Activated CD4-positive, alpha-beta T cell treated with anti-CD3 and anti-CD28 coated beads, Interleukin-2, amount 10 ng/mL, durations not matched to agents 24 days and 14 days (primary cell): ENCODE measurements at places on chromosomes 5 and 9. TPM values are rescaled to one million over a fixed set of nuclear protein-coding genes. Genes with fewer than 3 reads are reported as not detected.

DNA sequence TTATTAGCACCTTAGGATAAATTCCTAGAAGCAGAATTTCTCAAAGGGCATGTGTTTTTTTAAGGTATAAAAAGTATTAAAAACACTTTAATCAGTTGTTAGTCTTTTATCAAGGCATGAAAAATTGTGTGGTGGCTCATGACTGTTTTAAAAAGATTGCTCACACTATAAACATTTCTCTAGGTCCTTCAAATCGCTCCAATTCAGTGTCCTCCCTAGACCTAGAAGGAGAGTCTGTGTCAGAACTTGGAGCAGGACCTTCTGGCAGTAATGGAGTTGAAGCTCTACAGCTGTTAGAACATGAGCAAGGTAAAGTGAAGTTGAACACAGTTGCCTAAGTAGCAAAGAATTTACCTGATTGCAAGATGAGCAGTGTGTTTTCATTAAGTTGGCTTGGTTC lies 62.0 kb downstream of the GAPVD1 start:
- DNase-seq = no peak
- H3K4me1 ChIP-seq = no peaks in the 10 kb centered on the region
- H3K27me3 ChIP-seq = no peaks in the 10 kb centered on the region
- no peak overlapping the region for H3K27ac ChIP-seq

DNA sequence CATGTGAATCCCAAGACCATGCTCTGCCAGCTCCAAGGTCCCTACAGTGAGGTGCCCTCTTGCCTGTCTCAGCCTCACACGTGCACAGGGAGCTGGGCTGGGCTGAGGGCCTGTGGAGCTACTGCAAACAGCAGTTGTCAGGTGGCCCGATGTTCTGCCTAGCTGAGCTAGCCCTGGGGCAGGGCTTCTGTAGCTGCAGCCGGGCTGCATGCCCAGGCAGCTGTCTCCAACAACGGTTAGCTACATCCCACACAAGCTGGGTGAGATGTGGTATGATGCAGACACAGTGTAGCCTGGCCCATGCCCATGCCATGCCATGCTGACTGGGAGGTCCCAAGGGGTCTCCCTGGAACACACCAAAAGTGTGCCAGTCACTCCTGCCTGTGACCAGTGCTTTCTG lies 62.0 kb downstream of the MACROH2A1 start:
- peak overlapping the region; percentile 1 for H3K27ac ChIP-seq
- H3K27me3 ChIP-seq = no peaks in the 10 kb centered on the region
- no peak overlapping the region for H3K4me3 ChIP-seq
- DNase-seq = no peak
- H3K4me1 ChIP-seq = peaks cover 6% of the 10 kb centered on the region
- peaks cover 45% of the 10 kb centered on the region for H3K36me3 ChIP-seq

DNA sequence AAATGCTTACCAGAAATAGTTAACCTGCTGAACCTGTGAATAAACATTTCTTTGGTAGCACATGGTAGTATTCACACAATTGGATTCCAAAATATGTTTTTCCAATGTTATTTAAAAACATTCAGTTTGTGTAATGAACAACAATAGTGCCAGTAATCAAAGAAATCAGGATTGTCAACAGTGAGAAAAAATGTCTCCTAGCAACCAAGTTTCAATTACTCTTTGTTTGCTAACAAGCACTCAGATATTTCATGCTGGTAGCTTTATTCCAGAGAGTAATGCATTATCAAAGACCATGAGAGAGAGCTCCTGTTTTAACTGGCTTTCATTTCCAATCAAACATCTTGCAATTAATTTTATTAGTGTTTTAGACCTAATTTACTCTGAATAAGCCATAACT lies 768.1 kb upstream of the GRAMD2B start:
- H3K36me3 ChIP-seq = no peaks in the 10 kb centered on the region
- no peaks in the 10 kb centered on the region for H3K4me1 ChIP-seq

GRCh38 chr9:125902831-125903512 lies 155.8 kb downstream of the PBX3 start:
- H3K27me3 ChIP-seq = peaks cover 19% of the 10 kb centered on the region
- no peaks in the 10 kb centered on the region for H3K4me1 ChIP-seq
- no peaks in the 10 kb centered on the region for H3K36me3 ChIP-seq
- no peak for DNase-seq

DNA sequence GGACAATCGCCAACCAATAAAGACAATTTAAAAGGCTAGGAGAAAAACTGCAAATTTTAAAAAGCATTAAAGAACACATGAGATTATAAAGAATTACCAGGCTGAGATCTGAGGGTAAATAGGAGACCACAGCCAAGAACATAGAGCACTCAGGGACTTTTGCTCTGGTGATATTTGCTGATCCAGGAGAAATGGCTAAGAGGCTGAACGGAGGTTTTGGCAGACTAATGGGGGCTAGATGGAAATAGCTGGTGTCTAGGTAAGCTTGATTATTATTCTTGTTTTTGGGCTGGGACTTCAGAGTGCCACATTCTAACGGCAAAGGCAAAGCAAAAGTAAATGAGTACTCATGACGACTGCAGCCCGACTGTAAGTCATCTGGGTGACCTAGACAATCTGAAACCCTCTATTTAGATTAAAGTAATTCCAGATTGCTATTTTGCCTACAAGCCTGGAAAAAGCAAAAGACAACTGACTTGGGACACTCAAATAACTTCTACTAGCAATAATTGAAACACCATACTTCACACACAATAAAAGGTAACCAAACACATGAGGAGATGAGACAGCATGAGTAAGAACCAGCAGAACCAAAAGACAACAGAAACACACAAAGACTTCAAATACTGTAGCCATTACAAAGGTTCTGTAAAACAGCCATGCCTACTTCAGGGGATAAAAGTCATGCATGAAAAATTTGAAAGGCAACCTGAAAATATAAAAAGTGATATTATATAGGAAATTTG lies 68.8 kb downstream of the JAKMIP2 start:
- no peaks in the 10 kb centered on the region for H3K36me3 ChIP-seq
- H3K4me3 ChIP-seq = no peak overlapping the region

GRCh38 chr9:114861922-114862605 lies 56.2 kb upstream of the TNFSF15 start:
- H3K4me1 ChIP-seq = peaks cover 13% of the 10 kb centered on the region
- no peak overlapping the region for H3K4me3 ChIP-seq

Gene NLN
- 28.0 and 30.7 TPM in 2 replicates for total RNA-seq

DNA sequence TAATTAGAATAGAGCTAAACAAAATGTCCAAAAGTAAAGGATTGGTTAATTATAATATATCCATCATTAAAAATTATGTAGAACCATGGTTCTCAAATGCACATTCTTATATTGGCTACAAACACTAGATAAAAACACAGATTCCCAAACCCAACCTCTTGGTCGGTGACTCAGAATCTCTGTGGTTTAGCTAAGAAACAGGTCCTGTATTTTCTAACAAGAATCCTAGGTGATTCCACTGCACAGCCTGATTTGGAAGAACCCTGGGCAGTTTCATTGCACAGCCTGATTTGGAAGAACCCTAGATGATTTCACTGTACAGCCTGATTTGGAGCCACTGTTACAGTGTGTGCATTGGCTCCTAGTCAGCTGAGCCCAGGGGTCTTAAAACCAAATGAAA lies 67.9 kb downstream of the KIAA1958 start:
- H3K4me1 ChIP-seq = no peaks in the 10 kb centered on the region
- H3K27ac ChIP-seq = no peak overlapping the region
- no peaks in the 10 kb centered on the region for H3K27me3 ChIP-seq
- DNase-seq = peak; percentile 17

DNA sequence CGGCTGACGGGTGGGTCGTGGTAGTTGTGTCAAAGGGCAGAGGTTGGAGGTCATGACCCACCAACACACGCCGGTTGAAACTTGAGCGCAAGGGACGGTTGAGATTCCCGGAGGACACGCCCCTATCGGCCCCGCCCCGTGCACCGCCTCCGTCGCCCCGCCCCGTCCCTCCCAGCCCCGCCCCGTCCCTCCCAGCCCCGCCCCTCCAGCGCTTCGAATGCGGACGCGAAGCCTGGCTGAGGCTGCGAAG lies 226 bp upstream of the RANBP17 start:
- H3K36me3 ChIP-seq = peaks cover 13% of the 10 kb centered on the region
- no peak overlapping the region for H3K27ac ChIP-seq
- no peak overlapping the region for H3K4me3 ChIP-seq
- no peak for DNase-seq
- H3K4me1 ChIP-seq = no peaks in the 10 kb centered on the region

DNA sequence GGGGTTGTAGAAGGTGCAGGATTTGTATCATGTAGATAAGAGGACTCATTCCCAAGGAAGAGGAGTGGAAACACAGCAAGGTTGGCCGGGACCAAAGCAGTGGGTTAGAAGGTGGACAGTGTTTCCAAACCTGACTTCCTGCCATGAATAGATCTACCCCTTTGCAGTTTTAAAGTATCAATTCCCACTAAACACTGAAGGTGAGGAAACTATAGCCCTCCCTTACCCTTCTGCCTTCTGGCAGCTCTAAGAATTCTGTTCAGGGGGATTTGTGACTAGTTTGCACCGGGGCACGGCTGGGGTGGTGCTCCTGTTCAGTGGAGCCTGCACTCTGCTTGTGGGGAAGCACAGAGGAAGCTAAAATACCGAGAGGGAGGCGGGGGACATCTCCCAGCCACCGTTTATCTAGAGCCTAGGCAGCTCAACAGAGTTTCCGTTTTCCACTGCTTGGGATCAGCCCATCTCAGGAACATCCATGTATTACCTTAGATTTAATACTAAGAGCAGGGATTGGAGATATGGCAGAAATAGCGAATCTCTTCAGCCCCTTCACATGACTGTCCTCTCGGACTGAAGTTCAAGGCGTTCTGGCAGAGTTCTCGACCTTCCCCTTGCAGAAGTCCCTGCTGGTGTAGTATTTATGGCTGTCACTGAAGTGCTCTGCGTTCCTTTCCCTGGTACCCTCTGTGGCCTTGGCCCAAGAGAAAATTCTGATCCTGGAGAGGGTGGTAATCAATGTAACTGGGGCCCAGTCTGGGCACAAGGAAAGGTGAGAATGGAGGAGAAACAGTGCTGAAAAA lies 5.4 kb downstream of the ISL1 start:
- no peak for DNase-seq
- H3K36me3 ChIP-seq = no peaks in the 10 kb centered on the region
- no peak overlapping the region for H3K4me3 ChIP-seq
- no peak overlapping the region for H3K27ac ChIP-seq

Gene GAPT
- not detected in 2 replicates for total RNA-seq

DNA sequence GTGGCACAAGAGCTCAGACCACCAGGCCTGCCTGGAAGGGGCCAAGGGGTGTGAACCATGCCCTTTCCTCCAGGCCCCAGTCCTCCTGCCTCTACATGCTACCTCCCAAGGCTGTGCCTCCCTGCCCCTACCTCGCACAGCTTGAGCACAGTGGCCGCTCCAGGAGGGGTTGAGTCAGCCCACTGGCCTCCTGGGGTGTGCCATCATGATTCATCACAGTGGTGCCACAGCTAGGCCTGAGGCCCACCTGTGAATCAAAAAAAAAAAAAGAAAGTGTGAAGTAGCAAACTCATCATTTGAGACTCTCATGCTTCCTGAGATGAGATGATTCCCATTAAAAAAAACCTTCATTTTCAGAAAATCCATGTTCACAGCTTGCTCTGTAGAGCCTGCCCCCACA lies 240.5 kb downstream of the HSPA4 start:
- no peak overlapping the region for H3K27ac ChIP-seq
- no peak for DNase-seq
- no peaks in the 10 kb centered on the region for H3K4me1 ChIP-seq

- no peaks in the 10 kb centered on the region for H3K36me3 ChIP-seq
- no peak overlapping the region for H3K4me3 ChIP-seq
- H3K27ac ChIP-seq = no peak overlapping the region
- H3K27me3 ChIP-seq = no peaks in the 10 kb centered on the region
Observed at GRCh38 chr9:72858089-72858912, 94.6 kb downstream of the ALDH1A1 start.

Gene DMGDH
- total RNA-seq = not detected in 2 replicates

DNA sequence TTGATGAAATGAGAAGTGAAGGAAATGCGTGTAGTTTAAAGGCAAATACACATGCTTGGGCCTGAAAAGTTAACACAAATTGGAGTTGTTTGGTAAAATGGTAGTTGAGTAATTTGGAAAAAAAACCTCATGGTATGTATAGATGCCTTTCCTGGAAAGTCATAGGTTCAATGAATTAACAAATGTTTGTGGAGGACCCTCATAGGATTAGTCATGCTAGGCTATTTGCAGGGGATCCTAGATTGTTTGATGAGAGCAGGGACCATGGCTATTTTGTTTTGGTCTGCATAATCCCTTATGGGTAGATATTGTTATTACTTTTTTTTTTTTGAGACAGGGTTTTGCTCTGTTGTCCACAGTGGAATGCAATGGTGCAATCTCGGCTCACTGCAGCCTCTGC lies 93.5 kb upstream of the NR3C1 start:
- H3K4me3 ChIP-seq = no peak overlapping the region
- H3K27me3 ChIP-seq = no peaks in the 10 kb centered on the region
- no peaks in the 10 kb centered on the region for H3K4me1 ChIP-seq
- H3K36me3 ChIP-seq = no peaks in the 10 kb centered on the region
- DNase-seq = no peak

GRCh38 chr5:94180761-94181160 lies 437.6 kb downstream of the KIAA0825 start:
- no peak overlapping the region for H3K4me3 ChIP-seq
- H3K27me3 ChIP-seq = peaks cover 5% of the 10 kb centered on the region
- H3K4me1 ChIP-seq = no peaks in the 10 kb centered on the region
- H3K36me3 ChIP-seq = no peaks in the 10 kb centered on the region
- no peak overlapping the region for H3K27ac ChIP-seq

GRCh38 chr5:156359476-156359875 lies 32.5 kb downstream of the SGCD start:
- peaks cover 2% of the 10 kb centered on the region for H3K27me3 ChIP-seq
- no peaks in the 10 kb centered on the region for H3K4me1 ChIP-seq
- no peak overlapping the region for H3K4me3 ChIP-seq
- no peak overlapping the region for H3K27ac ChIP-seq
- no peaks in the 10 kb centered on the region for H3K36me3 ChIP-seq

- no peaks in the 10 kb centered on the region for H3K4me1 ChIP-seq
- H3K36me3 ChIP-seq = no peaks in the 10 kb centered on the region
- DNase-seq = no peak
- H3K27ac ChIP-seq = no peak overlapping the region
Observed at GRCh38 chr5:105503950-105504349, 1941.4 kb upstream of the NUDT12 start.

DNA sequence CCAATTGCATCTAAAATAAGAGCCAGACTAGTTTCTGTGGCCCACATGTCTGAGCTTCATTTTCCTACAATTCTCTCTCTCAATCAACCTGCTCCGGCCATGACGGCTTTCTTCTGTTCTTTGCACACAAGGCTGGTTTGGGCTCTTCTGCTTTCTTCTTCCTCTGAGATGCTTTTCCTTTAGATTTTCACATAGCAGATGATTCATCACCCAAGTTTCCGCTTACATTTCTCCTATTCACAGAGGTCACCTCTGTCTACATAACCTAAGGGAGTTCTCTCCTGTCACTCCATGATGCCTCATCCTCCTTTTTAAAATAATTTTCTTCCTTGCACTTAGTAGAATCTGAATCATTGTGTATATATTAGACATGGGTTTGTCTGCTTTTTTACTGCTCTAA lies 334.6 kb upstream of the TUSC1 start:
- H3K4me1 ChIP-seq = no peaks in the 10 kb centered on the region
- no peak overlapping the region for H3K27ac ChIP-seq

Gene SLC25A2
- total RNA-seq = 0.14 and 0.23 TPM in 2 replicates
